Stimulated activated CD4-positive, alpha-beta T cell treated with anti-CD3 and anti-CD28 coated beads, Interleukin-4, amount 100 ng/mL, for 4 hours (primary cell): ENCODE measurements at places on chromosomes 16 and 17.

DNA sequence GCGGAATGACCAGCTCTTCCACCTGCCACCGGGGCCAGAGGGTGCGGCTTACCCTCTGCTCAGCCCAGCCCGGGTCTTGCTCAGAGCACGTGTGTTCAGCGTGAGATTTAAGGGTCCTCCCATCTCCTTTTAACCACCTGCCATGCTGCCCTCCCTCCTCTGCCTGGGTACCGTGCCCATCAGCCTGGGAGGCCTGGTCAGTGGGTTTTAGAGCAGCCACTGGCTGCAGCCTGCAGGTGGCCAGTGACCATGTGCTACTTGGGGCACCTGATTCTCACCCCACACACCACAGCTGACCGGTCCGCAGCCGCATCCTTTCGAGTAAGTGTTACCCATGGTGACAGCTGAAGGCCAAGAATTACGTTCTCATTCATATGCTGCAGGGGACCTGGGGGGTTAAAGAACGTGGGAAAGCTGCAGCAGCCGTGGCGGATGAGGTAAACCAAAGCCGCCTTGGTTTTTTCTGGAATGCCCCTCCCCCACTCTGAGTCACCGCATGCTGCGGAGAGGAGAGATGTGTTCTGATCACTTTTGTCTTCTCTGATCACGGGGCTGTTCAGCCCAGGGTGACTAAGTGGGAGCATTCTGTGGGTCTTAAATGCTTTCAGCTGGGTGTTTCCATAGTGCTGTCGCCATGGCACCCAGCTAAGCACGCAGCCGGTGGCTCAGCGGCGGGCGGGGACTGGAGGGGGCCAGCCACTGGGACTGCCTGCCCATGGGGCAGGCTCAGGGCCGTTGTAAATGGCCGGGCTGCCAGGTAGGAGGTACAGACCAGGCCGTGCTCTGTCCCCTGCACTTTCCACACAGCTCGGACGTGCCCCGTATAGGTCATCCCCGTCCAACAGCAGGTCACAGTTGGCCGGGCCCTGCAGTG is 59.8 kb downstream of the BAIAP2 start:
- peak; percentile 70 for DNase-seq

GRCh38 chr17:8726941-8727555 is 17.6 kb downstream of the CCDC42 start:
- no peak for DNase-seq

DNA sequence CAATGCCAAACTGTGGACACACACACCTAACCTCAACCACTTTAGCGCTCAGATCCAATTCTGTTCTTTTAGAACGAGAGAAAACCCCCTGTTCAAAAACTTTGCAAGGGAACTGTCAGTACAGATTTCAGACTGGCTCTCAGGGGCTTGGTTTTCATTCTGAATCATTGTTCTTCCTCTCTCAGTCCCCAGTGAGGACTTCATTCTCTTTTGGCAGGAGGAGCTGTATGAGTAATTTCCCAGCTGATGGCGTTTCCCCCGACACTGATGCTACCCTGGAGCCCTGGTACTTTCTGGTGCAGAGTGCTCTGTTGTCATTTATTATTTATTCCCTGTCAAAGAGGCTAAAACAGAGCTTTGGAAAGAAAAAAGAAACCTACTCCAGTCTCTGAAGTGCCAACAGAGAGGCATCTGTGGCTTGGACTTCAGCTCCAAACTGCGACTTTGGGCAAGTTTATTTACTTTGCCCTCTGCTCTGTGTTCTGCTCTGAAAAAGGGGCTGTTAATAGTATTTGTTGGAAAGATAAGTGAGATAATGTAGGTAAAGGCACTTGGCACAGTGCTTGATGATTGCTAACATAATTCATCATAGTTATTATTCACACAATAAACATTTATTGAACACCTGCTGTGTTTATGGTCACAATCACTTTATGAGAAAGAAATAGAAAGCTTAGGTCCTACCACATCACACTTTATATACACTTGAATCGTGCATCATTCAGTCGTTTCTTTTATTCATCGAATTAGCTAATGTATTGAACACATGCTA is 28.3 kb downstream of the ETV4 start:
- DNase-seq, result no peak

DNA sequence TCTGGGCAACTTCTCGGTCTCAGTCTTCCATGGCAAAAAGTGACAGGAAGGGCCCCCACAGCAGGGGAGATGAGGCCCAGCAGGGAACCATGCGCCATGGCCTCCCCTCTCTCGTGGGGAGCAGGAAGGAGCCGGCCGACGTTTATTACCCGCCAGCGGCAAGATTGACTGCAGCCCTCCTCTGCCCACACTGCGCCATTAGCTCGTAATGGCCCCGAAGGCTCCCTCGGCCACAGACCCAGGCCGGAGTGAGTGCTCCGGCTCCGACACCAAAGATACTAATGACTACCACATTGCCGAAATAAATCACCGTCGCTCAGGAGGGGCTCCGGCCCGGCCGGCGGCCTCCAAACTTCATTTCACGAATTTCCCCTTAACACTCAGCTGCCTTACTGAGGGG is 226.9 kb downstream of the C16orf78 start:
- no peak for DNase-seq

DNA sequence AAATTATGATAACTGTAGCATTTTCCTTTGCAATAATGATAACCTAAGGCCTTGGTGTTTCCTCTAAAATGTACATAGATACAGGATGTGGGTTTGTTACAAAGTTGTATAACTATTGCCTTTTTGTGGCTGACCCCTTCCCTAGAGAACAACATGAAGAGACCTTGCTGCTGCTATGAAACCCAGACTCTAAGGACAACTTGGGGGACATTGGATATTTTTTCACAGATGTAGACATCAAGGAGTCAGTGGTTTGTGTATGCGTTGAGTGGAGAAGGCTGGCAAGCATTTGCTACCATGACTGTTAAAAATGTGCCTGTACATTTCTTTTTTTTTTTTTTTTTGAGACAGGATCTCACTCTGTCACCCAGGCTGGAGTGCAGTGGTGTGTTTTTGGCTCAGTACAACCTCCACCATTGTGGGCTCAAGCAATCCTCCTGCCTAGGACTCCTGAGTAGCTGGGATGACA is 12.3 kb downstream of the HMOX2 start:
- DNase-seq, result no peak

DNA sequence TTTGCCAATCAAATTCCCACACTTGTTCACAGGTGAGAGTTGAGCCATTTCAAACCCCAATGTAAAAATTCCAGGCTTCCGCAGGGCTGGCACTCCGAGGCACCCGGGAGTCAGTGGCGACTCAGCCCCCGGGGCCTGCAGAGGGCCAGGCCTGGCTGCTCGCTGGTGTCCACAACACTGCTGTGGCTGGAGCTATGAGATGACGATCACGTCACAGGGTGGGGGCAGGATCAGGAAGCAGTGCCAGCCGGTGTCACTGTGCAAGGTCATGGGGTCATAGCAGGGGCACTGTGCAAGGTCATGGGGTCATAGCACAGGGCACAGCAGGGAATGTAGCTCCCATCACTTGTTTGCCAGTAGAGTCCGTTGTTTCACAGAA is 7.8 kb downstream of the VPS4A start:
- no peak for DNase-seq

- DNase-seq, result no peak
Observed at GRCh38 chr17:6546069-6546718, 10.2 kb downstream of the PITPNM3 start.

DNA sequence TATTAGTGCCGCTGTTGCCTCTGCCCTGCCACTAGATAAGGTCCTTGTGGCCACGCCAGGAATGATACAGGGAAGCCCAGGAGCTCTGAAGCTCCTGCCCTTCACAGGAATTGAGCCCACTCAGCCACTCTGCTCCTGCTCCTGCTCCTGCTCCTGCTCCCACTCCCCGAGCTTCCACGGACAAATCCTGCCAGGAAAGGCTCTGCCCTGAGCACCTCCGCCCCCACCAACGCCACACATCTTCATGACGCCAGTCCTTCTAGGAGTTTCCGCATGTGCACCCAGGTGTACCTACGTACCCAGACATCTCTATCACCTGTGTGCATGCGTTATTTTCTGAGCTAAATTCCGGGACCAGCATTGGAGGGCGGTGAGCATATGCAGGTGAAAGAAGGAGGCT is 369.1 kb downstream of the C16orf95 start:
- DNase-seq, result no peak

DNA sequence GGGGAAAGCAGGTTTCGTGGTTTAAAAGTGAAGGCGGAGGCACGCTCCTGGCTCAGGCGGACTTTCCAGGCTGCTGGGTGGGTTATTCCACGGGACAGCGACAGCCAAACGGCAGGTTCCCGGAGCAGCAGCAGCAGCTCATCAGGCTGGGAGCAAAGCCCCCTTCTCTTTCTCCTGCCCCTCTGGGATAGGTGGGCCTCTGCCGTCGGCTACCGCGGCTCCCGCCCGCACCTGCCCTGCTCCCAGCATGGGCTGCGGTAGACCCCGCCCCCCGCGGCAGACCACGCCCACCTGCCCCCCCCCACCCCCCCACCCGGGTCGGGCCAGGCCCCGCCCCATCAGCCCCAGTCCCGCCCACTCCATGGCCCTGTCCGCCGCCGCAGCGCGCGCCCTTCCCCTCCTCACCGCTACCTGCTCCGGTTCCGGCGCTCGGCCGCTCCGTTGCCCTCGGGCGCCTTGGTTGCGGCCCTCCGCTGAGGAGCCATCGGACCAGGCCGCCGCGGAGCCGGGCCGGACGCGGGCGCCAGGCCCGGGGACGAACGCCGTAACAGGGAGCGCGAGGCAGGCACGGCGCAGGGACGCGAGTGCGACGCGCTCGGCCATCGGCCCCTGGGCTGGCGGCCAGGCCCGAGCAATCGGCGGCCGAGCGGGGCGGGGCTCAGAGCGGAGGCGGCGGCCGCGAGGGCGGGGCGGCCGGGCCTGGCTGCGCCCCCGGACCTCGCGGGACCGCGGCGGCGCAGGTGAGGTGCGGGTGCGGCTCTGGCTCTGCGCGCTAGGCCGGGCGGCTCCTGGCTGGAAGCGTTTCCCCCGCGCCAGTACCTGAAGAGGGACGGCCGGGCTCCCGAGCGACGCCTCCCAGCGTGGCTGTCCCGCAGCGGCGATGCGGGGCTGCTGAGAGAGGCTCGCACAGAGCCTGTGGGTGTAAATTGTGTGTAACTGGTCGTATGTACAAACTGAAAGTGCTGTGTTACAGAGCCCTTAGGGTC is at the start of the genes HEXD and OGFOD3:
HEXD (plus strand) TSS at position 347 of the 986 bp plus-strand sequence. CDS start 1,453 bp downstream, outside the sequence.
OGFOD3 (minus strand) TSS at position 586 of the 986 bp plus-strand sequence; CDS start at position 485, 101 bp downstream.
- DNase-seq, result peak; percentile 82

- no peak for DNase-seq
Observed at GRCh38 chr17:51200295-51200694, 34.1 kb downstream of the NME2 start.

- DNase-seq, result no peak
Observed at GRCh38 chr16:24971718-24972117, 43.5 kb downstream of the ARHGAP17 start.

DNA sequence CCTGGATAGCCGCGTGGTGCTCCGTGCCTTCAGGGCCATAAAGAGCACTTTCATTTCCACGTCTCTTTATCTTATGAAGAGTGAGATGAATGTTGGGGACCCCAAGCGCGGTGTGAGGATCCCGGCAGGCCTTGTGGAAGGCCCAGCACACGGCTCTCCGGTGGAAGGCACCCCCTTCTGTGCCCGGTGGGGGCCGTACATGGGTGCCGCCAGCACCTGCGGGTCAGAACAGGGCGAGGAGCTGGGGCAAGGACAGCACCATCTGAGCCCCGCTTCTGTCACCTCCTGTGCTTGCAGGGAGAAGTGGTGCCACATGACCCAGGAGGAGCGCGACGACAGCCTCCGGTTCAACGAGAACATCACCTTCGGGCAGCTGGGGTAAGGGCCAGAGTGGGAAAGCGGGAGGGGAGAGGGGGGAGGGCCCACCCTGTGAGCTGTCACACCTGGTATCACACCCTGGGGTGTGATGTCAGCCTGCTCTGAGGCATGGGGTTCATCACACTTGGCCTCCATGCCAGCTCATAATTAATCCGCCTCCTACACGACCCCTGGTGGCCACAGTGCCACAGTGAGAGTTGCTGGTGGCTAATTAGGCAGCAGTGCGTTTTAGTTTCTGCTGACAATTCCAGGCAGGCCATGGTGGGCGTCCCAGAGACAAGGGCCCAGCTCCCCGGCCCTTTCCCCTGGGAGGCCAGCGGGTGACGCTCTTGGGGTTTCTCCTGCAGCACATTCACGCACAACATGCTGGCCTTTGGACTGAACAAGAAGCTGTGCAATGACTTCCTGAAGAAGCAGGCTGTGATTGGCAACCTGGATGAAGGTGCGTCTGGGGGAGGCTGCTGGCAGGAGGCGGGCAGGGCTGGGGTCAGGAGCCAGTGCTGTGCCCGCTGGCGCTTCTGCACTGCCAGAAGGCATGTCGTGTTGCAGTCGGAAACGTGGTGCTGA is 25.7 kb downstream of the CIBAR2 start:
- DNase-seq, result peak; percentile 73

GRCh38 chr17:8857919-8858318 is 9.6 kb downstream of the PIK3R6 start:
- no peak for DNase-seq

- DNase-seq, result no peak
Observed at GRCh38 chr16:11423315-11424117, 78.3 kb downstream of the RMI2 start.

DNA sequence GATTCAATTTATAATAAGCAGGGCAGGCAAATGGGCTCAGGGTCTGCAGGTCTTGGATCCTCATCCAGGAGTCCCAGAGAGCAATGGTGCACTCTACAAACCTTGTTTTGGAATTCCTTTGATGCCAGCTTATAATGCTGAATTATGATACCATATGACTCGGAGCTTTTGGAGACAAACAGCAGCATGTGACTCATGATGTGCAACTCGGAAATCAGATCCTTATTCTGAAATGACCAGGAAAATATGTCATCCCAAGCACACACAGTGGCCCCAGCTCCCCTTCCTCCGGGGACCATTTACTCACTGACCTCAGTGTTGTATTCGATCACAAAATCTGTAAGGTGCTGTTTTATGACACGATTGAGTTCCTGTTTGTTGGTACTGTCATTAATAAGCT is 20.2 kb upstream of the UMOD start:
- no peak for DNase-seq

- DNase-seq, result no peak
Observed at GRCh38 chr17:58911741-58912343, 156.2 kb downstream of the PPM1E start.

- DNase-seq, result no peak
Observed at GRCh38 chr16:80034948-80035663, 434.6 kb upstream of the MAF start.

GRCh38 chr17:28906276-28906675 is 3.4 kb upstream of the DHRS13 start:
- no peak for DNase-seq

DNA sequence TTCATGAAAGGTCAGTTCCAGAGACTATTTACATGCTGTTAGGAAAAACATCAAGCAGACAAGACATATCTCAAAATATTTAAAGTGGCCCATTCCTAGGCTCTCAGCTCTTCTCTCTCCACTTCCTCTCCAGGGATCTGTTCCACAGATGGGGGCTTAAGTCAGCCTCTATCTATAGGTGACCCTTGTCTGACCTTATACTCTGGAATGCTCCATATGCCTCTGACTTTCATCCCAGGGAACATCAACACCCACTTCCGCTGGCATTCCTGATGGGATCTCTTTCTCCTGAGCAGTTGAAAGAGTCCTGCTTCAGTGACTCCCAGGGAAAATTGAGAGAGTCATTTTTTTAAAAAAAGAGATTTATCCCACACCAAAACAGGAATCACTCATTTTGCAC is 11.5 kb upstream of the WIPI1 start:
- no peak for DNase-seq
